ENCODE measurements at places on chromosomes 4 and X. TPM values are rescaled to one million over a fixed set of nuclear protein-coding genes. Genes with fewer than 3 reads are reported as not detected.

- DNase-seq, result no peak
These were observed 527.4 kb downstream of the C4orf33 start for GRCh38 chr4:129623233-129623875.

KLB gene
- not detected for polyA plus RNA-seq

GLRA2 gene
- polyA plus RNA-seq, result not detected

MAGEA1 gene
- not detected for polyA plus RNA-seq

Measured in keratinocyte (primary cell).